Activated naive CD4-positive, alpha-beta T cell treated with anti-CD3 and anti-CD28 coated beads for 36 hours (primary cell): ENCODE measurements at places on chromosomes 3 and 15.

- peak; percentile 57 for DNase-seq
Observed at GRCh38 chr3:188916934-188917401, 254.8 kb upstream of the TPRG1 start.

- DNase-seq = no peak
Observed at GRCh38 chr3:195755391-195755790, 34.6 kb downstream of the MUC20 start.

DNA sequence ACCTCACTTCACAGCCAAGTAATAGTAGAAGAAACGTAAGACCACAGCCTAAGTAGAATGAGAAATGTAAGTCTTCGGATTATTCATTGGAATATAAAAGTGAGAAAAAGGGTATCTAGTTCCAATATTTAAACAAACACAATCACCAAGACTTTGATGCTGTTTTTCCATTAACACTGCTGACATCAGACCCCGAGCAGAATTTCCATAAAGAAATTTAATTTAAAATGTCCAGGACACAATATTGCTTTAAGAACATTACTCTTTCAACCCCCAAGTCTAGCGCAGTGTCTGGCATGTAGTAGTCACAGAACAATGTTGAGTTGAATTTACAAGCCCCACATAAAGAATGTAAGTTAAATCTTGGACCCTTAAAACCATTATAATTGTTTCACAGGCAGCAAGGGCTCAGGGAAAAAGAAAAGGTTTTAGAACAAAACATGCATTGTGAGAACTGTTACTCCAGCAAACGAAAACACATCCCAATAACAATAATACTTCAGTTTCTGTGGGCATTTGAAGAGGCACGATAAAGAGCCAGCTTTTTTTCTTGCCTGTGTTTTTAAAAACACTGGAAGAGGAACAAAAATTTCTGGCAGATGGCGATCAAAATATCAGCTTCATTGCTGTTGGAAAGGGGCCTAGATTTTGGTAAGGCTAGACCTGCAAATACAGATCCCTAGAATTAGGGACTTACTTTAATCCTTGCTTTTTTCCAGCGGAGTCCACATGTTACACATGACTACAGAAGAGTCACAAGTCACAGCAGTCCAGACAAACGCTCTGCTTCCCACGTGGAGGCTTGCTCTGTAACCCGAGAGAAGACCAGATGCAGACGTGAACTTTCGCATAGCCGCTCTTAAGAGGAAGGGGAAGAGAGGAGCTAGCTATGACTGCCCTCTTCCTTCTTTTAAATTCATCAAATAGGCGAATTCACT is 77.9 kb upstream of the IGSF10 start:
- DNase-seq = no peak

- no peak for DNase-seq
Observed at GRCh38 chr3:52128118-52128683, 26.0 kb downstream of the POC1A start.

GRCh38 chr3:32780735-32781210 is 37.0 kb upstream of the TRIM71 start:
- peak; percentile 25 for DNase-seq

GRCh38 chr3:169769287-169770181 is at the start of gene ACTRT3:
ACTRT3 (minus strand) TSS chr3:169769561; CDS start chr3:169769520, 41 bp downstream.
- peak; percentile 63 for DNase-seq

DNA sequence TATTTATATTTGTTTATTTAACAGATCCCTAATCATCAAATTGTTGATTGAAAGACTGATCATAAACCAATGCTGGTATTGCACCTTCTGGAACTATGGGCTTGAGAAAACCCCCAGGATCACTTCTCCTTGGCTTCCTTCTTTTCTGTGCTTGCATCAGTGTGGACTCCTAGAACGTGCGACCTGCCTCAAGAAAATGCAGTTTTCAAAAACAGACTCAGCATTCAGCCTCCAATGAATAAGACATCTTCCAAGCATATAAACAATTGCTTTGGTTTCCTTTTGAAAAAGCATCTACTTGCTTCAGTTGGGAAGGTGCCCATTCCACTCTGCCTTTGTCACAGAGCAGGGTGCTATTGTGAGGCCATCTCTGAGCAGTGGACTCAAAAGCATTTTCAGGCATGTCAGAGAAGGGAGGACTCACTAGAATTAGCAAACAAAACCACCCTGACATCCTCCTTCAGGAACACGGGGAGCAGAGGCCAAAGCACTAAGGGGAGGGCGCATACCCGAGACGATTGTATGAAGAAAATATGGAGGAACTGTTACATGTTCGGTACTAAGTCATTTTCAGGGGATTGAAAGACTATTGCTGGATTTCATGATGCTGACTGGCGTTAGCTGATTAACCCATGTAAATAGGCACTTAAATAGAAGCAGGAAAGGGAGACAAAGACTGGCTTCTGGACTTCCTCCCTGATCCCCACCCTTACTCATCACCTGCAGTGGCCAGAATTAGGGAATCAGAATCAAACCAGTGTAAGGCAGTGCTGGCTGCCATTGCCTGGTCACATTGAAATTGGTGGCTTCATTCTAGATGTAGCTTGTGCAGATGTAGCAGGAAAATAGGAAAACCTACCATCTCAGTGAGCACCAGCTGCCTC is 14.7 kb downstream of the THBS1 start:
- DNase-seq = no peak

DNA sequence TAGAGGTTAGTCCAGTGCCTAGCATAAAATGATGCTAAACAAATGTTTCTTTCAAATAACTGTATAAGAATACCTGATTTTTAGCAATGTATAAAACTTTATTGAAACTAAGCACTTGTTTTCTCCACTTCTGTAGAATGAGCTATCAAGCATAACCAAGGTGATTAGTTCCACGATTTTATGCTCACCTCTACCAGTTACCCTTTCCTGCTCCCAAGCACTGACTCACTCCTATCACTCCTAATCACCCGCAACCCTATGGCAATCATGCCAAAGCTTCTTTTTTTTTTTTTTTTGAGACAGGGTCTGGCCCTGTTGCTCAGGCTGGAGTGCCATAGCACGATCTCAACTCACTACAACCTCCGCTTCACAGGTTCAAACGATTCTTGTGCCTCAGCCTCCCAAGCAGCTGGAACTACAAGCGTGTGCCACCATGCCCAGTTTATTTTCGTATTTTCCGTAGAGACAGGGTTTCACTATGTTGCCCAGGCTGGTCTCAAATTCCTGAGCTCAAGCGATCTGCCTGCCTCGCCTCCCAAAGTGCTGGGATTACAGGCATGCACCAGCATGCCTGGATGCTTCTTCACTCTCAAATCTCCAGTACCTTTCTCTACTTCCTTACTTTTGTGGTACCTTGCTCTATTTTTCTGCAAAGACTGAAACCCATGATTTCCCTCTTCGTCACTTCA is 3.9 kb downstream of the HSPBAP1 start:
- no peak for DNase-seq

DNA sequence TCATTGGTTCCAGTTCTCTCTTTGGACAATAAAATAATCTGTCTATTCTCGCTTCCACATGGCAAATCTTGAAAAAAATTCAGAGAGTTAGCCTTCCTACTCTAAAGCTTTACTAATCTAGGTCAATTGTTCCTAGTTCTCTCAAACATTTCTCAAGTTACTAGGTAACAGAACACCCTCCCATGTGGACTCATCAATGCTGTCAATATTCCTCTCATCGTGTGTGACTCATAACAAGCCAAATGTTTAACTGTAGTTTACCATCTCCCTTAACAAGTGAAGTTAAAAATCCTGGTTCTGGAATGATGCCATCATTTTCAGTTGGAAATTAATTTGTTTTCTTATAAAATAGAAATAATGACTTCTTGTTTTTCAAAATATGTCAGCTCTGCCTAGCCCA is 438.6 kb downstream of the ROBO1 start:
- DNase-seq = no peak

DNA sequence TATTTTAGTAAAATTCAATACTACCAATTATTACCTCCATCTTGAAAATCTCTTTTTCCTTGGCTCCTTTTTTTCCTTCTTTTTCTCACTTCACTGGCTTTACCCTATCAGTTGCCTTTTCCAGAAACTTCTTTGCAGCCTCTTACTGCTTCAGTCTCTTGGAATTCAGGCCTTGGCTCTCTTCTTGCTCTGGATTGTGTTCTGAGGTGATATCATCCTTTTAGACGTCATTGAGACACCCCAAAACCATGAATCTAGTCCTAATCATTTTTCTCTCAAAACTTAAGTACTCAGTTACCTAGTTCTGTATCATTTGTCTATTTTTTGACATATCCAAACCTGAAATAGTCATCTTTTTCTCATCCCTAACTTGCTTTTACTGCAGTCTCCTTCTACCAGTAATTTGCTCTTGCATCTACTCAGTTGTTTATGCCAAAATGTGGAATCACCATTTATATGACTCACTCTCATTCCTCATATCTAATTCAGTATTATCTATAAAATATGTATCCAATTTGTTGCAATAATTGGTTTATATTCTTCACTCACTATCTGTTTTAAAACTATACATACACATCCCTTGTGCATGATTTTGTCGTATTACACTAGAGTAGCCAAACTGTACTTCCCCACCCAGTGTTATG is 703.2 kb upstream of the CCDC54 start:
- no peak for DNase-seq
